T follicular helper cell (primary cell): ENCODE measurements at places on chromosomes 13 and 19.

DNA sequence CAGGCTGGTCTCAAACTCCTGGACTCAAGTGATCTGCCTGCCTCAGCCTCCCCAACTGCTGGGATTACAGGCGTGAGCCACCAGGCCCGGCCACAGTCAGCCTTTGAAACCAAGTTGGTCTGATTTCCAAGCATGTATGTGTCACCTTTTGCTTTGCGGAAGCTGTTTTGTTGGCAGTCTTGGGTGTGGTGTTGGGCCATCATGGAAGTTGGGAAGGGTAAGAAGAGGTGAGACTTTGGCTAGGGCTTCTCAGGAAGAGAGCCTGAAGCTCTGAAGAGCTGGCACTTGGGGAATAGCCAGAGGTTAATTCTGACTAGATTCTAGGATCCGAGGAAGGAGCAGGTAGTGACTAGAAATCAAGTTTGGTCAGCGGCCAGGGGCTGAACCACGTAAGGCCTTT, 2.8 kb downstream of the RSPH6A start:
- no peak for DNase-seq

- peak; percentile 49 for DNase-seq
Measured at GRCh38 chr19:11092181-11092538, 2.9 kb downstream of the LDLR start.

DNA sequence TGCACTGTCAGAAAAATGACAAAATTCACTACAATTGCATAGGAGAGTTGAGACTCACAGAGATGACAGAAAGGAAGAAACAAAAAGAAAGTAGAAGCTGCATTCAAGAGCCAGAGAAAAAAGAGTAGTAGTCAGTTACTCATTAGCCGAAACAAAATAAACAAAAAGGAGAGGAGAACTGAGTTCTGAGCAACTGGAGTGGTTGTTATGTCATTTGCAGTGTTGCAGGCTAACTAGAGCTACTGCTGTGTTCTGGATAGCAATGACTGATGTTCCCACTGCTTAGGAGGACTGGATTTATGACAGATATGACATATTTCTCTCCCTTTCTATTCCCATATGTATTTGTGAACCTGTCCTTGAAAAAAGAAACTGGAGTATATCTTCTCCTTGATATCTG, 482.6 kb downstream of the RFC3 start:
- no peak for DNase-seq

DNA sequence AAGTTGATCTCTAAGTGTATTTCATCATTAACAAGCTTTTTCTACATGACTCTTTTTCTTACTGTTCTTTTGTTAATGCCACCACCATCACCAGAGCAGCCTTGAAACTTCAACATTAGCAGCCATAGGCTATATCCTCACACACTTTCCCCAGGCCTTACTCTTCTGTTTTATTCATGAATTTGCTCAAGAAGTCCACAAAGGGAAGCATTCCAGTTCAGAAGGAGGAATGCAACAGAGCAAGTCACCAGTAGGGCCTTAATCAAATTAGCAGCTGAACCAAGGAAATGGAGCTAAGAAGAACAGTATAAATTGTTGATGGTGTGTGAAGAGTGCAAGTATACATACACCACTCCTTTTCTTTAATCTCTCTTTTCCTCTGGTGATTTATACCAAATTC, 223.1 kb downstream of the NBEA start:
- no peak for DNase-seq

DNA sequence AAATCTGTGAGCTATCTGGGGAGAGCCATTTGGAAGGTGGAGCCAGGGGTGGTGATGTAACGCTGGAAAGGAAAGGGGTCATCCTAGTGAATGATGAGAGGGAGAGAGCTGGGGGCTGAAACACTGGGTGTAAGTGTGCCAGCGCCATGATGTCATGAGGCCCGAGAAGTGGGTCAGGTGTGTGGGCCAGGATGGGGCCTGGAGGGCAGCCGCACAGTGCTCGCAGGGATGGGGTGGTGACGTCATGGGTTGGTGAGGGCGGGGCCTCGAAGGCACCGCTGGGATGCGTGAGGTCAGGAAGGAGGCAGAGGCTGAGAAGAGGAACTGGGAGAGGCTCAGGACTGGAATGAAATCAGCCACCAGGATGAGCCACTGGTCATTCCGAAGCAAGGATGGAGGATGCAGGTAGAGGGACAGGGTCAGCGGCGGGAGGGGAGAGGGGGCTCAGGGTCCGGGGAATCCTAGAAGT, 4.4 kb downstream of the CCDC61 start:
- no peak for DNase-seq

DNA sequence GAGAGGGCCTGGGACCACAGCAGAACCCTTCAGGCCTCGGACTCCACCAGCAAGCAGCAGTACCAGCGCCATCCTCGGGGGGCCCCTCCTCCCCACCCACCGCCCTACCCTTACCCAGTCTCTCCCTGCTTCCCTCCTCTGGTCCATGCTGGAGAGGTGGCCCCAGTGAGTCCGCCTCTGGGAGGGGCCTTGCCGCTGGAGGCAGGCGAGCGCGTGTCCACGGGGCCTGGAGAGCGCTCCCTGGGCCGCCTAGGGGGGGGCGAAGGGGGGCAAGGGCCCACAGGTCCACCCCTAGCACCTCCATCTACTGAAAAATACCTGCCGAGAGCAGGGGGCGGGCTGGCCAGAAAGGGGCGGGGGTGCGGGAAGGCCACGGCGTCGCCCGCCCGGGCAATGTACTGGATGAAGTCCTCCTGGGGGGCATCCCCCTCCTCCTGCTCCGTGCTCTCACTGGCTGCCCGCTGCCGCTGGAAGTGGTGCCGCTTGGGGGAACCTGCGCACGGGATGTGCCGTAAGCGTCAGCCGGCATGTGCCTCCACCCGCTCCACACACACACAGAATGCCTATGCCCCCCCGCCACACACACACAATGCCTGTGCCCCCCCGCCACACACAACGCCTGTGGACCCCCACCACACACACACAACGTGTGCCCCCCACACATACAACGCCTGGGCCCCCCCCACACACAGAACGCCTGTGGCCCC, 6.9 kb downstream of the CBARP start:
- DNase-seq = no peak
